Pericardium fibroblast (primary cell): ENCODE measurements at places on chromosomes 2 and 18. TPM values are rescaled to one million over a fixed set of nuclear protein-coding genes. Genes with fewer than 3 reads are reported as not detected.

C2orf66 gene
- total RNA-seq, result not detected in 2 replicates

EFEMP1 gene
- 897 and 2,350 TPM in 2 replicates for total RNA-seq

GBX2 gene
- total RNA-seq, result not detected in 2 replicates

CDH19 gene
- 0.12 TPM in 1 of 2 replicates, not detected in the other for total RNA-seq

CD226 gene
- 0.09 and 0.82 TPM in 2 replicates for total RNA-seq

C2orf78 gene
- not detected in 2 replicates for total RNA-seq

LDAH gene
- total RNA-seq, result 12.6 and 14.7 TPM in 2 replicates

CD8A gene
- not detected in 2 replicates for total RNA-seq

REG3A gene
- not detected in 2 replicates for total RNA-seq

SMYD1 gene
- total RNA-seq, result 0.77 TPM in 1 of 2 replicates, not detected in the other

ZNF521 gene
- total RNA-seq, result 13.5 and 20.2 TPM in 2 replicates

DNER gene
- total RNA-seq, result 0.58 and 3.7 TPM in 2 replicates

CTAGE1 gene
- under 0.01 TPM in 1 of 2 replicates, not detected in the other for total RNA-seq

PAPOLG gene
- 9.2 TPM in 2 replicates for total RNA-seq

ANKRD30B gene
- total RNA-seq, result not detected in 2 replicates

VAPA gene
- total RNA-seq, result 162 and 184 TPM in 2 replicates

SLC19A3 gene
- total RNA-seq, result 0.85 and 1.8 TPM in 2 replicates

NEU4 gene
- total RNA-seq, result 0.09 TPM in 1 of 2 replicates, not detected in the other

LRATD1 gene
- 0.77 TPM in 1 of 2 replicates, not detected in the other for total RNA-seq

RESP18 gene
- total RNA-seq, result not detected in 2 replicates

OTX1 gene
- total RNA-seq, result 0.70 TPM in 1 of 2 replicates, not detected in the other

LCT gene
- not detected in 2 replicates for total RNA-seq

TBC1D8 gene
- 11.4 and 13.5 TPM in 2 replicates for total RNA-seq

FOXI3 gene
- total RNA-seq, result not detected in 2 replicates

FKBP1B gene
- 4.8 and 9.5 TPM in 2 replicates for total RNA-seq
